CD4-positive, alpha-beta T cell treated with Interferon alpha-2 for 1 hour (primary cell): ENCODE measurements at places on chromosomes 4 and X.

DNA sequence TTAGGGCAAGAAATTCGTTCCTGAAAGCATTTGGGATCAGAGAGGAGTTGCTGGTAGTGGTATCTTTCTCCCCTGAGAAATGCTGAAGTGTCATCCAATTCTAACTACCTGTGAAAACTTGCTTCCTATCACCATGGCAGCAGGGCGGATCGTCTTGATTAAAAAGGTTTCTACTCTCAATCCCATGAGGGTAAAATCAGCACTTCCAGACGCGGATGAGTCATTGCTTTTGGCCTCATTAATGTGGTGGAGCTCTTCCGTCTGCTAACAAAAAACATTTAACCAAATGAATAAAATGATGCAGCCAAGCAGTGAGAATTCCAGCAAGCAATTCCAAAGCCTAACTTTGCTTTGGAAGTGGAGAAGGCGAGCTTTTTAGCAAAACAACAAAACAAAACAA, 325.6 kb downstream of the CAMK2D start:
- DNase-seq: no peak

DNA sequence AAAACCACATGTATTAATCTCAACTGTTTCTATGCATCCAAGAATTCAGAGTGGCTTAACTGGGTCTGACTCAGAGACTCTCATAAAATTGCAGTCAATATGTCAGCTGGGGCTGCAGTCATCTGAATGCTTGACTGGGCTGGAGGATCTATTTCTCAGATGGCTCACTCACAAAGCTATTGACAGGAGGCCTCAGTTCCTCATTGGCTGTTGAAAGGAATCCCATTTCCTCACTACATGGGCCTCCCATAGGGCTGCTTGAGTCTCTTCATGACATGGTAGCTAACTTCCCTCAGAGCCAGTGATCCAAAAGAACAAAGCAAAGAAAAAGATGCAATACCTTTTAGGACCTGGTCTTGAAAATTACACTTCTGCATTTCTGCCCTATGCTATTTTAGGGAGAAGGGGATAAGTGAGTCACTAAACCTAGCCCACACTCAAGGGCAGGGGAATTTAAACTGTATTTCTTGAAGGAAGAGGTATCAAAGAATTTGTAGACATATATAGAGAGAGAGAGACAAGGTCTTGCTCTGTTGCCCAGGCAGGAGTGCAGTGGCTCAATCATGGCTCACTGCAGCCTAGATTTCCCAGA, 9.8 kb downstream of the SCFD2 start:
- no peak for DNase-seq

DNA sequence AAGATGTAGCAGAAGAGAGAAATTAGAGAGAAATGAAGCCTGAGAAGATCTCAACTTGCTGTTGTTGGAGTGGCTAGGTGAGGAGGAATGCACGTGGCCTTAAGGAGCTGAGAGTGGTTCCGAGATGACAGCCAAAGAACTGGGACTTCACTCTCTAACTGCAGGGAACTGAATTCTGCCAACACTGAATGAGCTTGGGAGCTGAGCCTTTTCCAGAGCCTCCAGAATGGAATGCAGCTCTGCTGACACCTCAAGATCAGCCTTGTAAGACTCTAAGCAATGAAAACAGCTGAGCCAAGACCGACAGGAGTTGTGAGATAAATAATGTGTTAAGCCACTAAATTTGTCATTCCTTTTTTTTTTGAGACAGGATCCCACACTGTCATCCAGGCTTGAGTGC, 73.0 kb downstream of the TLL1 start:
- DNase-seq: no peak

- DNase-seq: no peak
These were observed 23.2 kb upstream of the PIGA start for GRCh38 chrX:15358533-15358932.

DNA sequence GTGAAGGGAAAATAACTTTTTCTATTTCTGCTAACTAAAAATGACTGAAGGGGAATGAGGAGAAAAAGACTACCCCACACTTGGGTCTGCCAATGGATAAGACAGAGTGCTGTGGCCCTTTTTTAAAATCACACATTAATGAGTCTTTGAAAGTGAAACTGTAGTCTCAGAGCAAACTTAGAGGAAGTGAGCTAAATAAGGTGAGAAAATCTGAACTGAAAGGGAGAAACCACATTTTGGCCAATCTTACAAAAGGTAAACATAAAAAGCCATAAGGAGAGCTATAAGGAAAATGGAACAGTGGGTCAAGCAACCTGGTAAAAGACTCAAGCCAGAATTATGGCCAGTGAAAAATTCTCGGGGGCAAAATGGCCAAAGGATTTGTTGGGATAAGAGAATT, 755.1 kb upstream of the IGFBP7 start:
- DNase-seq: no peak

- no peak for DNase-seq
These were observed 28.4 kb downstream of the FUNDC1 start for GRCh38 chrX:44514272-44514671.

GRCh38 chr4:61527888-61528287, 327.8 kb downstream of the ADGRL3 start:
- DNase-seq: no peak

GRCh38 chr4:7403001-7403400, 31.7 kb downstream of the PSAPL1 start:
- DNase-seq: no peak

DNA sequence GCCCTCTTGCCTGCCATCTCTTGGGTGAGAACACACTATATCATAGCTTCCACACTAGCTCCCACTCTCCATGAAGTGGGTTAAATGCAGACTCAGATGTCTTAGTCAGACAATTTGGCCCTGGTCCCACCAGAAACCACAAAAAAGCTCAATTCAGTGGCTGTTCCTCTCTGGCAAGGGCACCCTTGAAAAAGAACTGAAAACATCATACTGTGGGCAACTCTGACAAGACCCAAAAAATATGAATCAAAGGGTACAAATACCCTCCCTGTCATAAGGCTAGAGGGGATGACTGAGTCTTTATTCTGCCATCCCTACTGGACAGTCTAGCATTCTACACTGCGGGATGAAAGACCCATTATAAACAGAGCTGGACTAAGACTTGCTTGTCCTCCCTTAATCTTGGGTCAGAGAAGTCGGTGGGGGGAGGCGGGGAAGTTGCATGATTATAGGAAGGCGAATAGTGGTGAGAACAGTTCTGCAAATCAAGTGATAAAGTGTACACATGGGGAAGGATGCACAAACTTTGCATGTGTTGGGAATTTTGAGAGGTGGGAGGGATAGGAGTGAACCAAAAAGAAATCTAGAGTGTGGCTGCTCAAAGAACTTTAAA, 172.1 kb downstream of the OPHN1 start:
- DNase-seq: no peak

GRCh38 chrX:41293269-41293668, 40.7 kb upstream of the DDX3X start:
- peak; percentile 8 for DNase-seq

DNA sequence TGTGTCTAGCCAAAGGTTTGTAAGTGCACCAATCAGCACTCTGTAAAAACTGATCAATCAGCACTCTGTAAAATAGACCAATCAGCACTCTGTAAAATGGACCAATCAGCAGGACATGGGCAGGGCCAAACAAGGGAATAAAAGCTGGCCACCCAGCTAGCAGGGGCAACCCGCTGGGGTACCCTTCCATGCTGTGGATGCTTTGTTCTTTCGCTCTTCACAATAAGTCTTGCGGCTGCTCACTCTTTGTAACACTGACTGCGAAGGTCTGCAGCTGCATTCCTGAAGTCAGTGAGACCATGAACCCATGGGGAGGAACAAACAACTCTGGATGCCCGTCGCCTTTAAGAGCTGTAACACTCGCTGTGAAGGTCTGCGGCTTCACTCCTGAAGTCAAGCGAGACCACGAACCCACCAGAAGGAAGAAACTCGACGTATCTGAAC, 14.3 kb downstream of the HNRNPDL start:
- DNase-seq: no peak

DNA sequence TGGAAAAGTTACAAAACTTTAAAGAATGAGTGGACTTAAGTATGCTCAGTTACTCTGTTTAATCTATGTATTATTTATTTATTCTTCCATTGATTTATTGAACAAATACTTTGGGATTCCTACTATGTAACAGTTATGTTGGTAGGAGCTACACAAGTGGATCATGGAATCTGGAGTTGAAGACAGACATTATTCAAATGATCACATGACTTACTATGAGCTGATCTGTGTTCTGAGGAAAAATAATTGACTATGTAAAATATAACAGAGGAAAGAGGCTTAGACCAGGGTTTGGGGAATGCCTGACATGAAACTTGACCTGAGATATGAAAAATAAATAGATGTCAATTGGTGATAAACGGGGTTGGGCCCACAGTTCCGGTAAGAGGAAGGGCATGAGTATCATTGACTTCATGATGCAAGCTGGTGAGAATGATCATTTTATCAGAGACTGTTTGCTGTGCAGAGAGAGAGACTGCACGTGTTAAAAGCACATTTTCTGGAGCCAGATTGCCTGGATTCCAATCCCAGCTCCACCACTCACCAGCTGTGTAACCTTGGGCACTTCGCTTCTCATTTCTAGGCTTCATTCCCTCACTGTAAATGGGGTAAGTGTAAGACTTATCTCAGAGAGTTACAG, 179.0 kb downstream of the SPCS3 start:
- DNase-seq: no peak

GRCh38 chrX:7170898-7171297, 22.9 kb upstream of the PUDP start:
- DNase-seq: peak; percentile 32
